ENCODE measurements at places on chromosomes 1 and 21.

GRCh38 chr1:152170287-152170905 is 11.4 kb upstream of the RPTN start:
- no peak overlapping the region for H3K4me3 ChIP-seq
- no peak overlapping the region for H3K27ac ChIP-seq
- DNase-seq, result no peak
- H3K27me3 ChIP-seq, result no peaks in the 10 kb centered on the region

- peaks cover 5% of the 10 kb centered on the region for H3K4me1 ChIP-seq
- no peak overlapping the region for H3K4me3 ChIP-seq
- peaks cover 52% of the 10 kb centered on the region for H3K36me3 ChIP-seq
- peak overlapping the region; percentile 91 for H3K27ac ChIP-seq
- H3K27me3 ChIP-seq, result no peaks in the 10 kb centered on the region
Measured at GRCh38 chr1:222634180-222635013, 16.5 kb downstream of the MIA3 start.

- H3K36me3 ChIP-seq, result no peaks in the 10 kb centered on the region
- no peaks in the 10 kb centered on the region for H3K4me1 ChIP-seq
- no peak overlapping the region for H3K4me3 ChIP-seq
- peaks cover 43% of the 10 kb centered on the region for H3K27me3 ChIP-seq
Measured at GRCh38 chr1:116122955-116123757, 12.0 kb downstream of the MAB21L3 start.

GRCh38 chr1:95578462-95578861 is 344.5 kb downstream of the RWDD3 start:
- H3K4me1 ChIP-seq, result no peaks in the 10 kb centered on the region
- no peak for DNase-seq
- H3K36me3 ChIP-seq, result no peaks in the 10 kb centered on the region
- H3K27ac ChIP-seq, result no peak overlapping the region
- no peaks in the 10 kb centered on the region for H3K27me3 ChIP-seq
- no peak overlapping the region for H3K4me3 ChIP-seq

DNA sequence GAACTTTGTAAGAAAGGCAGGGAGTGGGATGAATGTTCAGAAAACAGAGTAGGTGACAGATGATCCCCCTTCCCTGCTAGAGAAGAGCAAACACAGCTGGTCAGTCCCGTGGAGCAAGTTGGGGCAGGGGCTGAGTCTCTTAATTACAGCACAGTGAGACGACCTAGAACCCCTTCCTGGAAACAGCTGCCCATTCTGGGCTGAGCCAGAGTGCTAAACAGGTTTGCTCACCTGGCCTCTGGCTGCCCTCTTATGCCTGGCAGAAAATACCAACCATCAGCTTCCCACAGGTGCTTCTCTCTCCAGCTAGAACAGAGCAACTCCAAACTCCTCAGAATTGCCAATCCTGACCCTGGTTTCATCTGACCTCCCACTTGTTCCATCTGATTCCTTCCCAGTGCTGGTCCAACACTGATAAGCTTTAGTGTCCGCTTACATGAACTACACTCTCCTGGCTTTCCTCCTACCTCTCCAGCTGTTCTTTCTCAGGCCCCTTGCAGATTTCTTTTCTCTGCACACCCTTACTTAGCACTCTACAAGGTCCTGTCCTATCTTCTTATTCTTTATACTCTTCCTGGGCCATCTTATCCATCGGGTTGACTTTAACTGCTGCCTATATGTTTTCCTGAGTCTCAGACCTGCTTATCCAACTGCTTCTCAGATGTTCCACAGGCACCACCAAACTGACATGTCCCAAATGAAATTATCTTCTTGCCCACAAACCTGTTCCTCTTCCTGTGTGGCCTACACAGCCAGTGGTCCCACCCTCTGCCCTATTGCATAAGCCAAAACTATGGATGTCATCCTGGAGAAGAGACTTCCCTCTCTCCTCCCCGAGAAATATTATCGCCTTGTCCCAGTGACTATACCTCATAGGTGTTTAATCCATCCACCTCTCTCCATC is 22.6 kb upstream of the COL9A2 start:
- H3K27ac ChIP-seq, result peak overlapping the region; percentile 39
- no peak for DNase-seq
- H3K4me3 ChIP-seq, result no peak overlapping the region

GRCh38 chr21:29174607-29175013 is 44.2 kb downstream of the MAP3K7CL start:
- H3K4me3 ChIP-seq, result no peak overlapping the region
- H3K27ac ChIP-seq, result no peak overlapping the region
- peaks cover 3% of the 10 kb centered on the region for H3K36me3 ChIP-seq
- no peaks in the 10 kb centered on the region for H3K27me3 ChIP-seq
- no peaks in the 10 kb centered on the region for H3K4me1 ChIP-seq

- no peaks in the 10 kb centered on the region for H3K36me3 ChIP-seq
- H3K27ac ChIP-seq, result no peak overlapping the region
- H3K4me1 ChIP-seq, result peaks cover 4% of the 10 kb centered on the region
- DNase-seq, result no peak
- no peaks in the 10 kb centered on the region for H3K27me3 ChIP-seq
- H3K4me3 ChIP-seq, result no peak overlapping the region
Measured at GRCh38 chr1:65458730-65459396, 38.4 kb downstream of the LEPR start.

DNA sequence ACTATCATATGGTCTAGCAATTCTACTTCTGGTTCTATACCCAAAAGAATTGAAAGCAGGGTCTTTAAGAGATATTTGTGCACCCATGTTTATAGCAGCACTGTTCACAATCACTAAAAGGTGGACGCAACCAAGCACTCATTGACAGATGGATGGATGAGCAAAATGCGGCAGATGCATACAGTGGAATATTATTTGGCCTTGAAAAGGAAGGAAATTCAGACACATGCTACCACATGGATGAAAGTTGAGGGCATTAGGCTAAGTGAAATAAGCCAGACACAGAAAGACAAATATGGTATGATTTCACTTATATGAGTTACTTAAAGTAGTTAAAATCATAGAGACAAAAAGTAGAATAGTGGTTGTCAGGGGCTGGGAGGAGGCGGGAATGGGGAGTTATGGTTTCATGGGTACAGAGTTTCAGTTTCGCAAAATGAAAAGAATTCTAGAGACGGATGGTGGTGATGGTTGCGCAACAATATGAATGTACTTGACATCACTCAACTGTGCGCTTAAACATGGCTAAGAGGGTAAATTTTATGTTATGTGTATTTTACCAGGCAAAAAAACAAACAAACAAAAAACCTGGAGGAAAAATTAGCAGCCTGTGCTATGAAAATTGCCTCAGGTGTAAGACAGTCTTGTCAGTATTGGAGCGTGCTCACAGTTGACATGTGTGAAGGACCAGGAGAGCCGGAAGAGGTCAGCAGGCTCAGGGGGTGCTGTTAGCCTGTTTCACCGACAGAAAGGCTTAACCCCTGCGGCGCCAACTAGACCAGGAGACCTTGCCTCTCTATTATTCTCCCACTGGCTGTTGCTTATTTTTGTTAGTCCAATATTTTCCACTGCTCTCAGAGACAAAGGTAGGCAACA is 26.5 kb downstream of the CD247 start:
- DNase-seq, result no peak
- H3K27me3 ChIP-seq, result no peaks in the 10 kb centered on the region
- peak overlapping the region; percentile 94 for H3K27ac ChIP-seq
- peak overlapping the region; percentile 79 for H3K4me3 ChIP-seq
- peaks cover 88% of the 10 kb centered on the region for H3K36me3 ChIP-seq
- peaks cover 75% of the 10 kb centered on the region for H3K4me1 ChIP-seq

DNA sequence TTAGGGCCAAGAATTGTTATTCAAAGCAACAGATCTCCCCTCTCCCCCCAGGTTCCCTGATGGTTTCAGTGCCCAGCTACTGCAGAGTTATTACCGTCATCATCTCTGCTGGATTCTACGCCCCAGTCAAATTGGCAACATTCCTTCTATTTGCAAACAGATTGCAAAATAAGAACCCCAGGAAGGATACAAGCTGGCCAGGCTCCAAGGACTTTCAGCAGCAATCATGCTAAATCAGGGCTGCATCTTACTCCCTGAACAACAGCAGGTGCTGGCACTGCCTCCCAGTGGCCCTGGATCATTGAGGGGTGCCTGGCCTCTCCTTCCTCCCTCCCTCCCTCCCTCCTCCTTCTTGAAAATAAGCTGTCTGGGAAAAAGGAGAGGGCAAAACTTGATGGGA is 521.6 kb upstream of the BEND5 start:
- no peak for DNase-seq
- no peak overlapping the region for H3K27ac ChIP-seq
- H3K4me1 ChIP-seq, result no peaks in the 10 kb centered on the region
- no peaks in the 10 kb centered on the region for H3K27me3 ChIP-seq
